Left forelimb (tissue), 1 donor: ENCODE measurements at places on chromosomes 7 and 10.
A peak's percentile ranks its signal among the peaks of the same experiment; 100 is the strongest.

- no peak for DNase-seq
Measured at GRCh38 chr10:77175631-77176222, 461.9 kb downstream of the KCNMA1 start.

- DNase-seq = peak; percentile 4
Measured at GRCh38 chr10:123862421-123863182, 29.0 kb downstream of the CPXM2 start.

DNA sequence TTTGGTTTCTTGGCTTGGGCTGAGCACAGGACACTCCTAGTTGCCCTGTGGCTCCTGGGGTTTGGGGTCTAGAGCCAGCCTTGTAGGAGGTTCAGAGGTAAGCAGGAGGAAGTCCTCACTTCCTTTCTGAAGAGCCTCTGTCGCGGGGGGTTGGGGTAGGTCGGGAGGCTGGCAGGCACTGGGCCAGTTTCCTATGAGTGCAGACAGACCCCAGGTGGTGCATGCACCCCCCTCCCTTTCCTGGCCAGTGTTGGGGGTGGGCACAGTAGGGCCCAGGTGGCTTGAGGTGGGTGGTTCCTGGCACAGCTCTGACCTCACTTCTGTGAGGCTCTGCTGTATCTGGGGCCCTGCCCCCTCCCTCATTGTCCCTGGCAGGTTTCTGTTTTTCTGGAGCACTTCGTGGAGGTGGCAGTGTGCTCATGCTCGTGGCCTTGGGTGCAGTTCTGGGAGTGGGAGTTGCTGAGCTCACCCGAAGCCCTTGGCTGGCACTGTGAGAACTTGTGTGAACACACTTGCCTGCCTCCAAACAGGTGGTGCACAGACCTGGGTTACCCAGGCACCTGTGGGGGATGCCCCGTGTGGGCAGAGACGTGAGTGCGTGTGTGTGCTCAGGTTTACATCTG lies 1.8 kb downstream of the PALD1 start:
- DNase-seq = no peak

- DNase-seq = no peak
Measured at GRCh38 chr7:7919449-7919945, 49.1 kb upstream of the GLCCI1 start.

- DNase-seq = no peak
Measured at GRCh38 chr7:17477182-17477581, 178.7 kb downstream of the AHR start.

DNA sequence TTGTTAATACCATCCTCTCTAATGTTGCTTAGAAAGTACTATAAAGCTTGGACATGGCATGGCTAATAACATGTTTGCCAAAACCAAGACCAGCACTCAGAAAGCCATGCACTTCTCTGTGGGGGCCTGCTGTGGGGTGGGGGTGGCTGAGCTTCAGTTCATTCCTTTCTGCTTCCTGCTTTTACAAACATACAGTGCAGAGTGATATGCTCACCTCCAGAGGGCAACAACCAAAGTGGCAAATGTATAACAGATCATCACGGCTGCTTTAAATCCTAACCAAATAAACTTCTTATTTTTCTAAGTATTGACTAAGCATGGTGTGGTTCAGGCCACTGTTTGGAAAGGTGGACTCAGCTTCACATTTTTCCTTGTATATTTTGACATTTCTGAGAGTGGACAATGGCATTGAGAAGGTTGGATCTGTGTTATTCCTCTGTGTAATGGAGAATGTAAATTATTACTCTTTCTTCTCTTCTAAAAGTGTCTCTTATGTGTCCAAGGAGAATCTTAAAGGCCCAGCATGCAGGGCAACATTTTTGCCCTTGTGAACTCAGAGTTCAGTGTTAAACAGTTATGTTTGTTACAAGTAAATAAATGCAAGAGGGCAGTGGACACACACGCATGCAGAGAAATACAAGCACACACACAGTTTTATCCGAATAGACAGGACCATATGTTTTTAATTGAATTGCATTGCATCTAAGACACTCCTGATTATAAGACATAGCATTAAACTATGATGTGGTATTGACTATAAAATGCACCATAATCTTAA lies 186.1 kb downstream of the HERPUD2 start:
- DNase-seq = no peak

GRCh38 chr10:7293378-7293920 lies 117.4 kb downstream of the SFMBT2 start:
- no peak for DNase-seq

DNA sequence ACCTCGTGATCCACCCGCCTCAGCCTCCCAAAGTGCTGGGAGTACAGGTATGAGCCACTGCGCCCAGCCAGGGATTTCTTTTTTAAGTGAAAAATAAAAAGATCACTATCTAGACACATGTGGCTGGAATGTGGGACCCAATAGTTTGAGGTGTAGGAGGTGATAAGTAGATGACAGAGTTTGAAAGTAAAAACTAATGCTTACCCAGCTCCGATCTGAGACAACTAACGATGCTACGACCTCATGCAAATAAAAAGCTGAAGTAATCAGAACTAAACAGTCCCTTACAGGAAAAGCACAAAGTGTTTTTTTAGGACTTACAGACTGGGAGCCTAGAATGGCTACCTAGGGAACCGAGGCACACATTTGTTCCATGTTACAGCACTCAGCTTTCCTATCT lies 23.0 kb downstream of the PCGF6 start:
- DNase-seq = no peak

GRCh38 chr7:362402-363096 lies 72.6 kb downstream of the FOXL3 start:
- no peak for DNase-seq

DNA sequence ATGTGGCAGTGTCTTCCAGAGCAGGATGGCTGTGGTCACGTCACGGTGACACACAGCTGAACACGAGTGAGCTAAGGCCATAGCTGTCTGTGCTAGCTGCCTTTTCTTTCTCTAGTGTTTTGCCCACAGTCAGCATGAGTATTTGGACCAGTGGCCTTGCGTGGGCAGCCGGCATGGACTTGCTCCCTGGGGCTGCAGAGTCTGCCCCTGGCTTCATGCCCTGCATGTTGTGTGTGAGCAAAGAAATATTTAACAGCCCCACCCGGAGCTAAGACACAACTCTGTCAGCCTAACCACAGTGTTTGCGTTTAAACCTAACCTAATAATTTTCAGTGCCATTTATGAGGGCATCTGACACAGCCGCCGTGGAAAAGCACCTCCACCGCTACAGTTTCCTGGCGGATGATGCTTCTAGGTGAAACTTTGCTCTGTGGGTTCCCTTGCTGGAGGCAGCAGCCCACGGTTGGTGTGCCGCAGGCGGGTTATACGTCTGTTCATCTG lies 14.6 kb downstream of the CHST12 start:
- no peak for DNase-seq

GRCh38 chr7:26668821-26669220 lies 195.6 kb downstream of the SKAP2 start:
- no peak for DNase-seq

DNA sequence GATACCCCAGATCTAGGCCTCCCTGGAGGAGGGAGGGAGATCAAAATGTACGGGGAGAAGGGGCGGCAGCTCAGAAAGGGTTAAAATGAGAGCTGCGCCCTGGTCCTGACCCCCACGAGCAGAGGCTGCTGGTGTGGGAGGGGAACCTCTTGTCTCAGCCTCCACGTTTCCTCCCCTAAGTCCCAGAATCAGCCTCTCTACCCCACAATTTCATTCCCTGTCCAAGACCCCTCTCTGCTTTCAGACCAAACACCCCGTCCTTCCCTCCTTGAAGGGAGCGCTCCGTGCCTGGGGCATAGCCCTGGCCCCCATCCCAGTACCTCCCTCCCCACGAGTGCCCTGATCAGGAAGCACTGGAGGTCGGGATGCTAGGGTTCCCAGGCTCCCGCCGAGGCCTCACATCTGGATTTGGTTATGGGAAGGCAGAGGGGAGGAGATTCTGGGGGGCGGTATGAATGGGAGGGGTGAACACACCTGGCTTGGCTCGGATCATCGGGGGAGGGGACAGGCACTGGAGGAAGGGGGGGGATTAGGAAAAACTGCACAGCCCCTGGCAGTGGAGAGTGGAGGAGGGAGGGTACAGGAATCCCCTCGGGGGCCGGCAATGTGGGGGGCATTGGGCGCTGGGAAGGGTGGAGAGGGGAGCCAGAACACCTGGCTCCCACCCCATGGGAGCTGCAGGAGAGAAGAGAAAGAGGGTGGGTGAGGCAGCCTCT lies 2.7 kb downstream of the EPHB4 start:
- no peak for DNase-seq

DNA sequence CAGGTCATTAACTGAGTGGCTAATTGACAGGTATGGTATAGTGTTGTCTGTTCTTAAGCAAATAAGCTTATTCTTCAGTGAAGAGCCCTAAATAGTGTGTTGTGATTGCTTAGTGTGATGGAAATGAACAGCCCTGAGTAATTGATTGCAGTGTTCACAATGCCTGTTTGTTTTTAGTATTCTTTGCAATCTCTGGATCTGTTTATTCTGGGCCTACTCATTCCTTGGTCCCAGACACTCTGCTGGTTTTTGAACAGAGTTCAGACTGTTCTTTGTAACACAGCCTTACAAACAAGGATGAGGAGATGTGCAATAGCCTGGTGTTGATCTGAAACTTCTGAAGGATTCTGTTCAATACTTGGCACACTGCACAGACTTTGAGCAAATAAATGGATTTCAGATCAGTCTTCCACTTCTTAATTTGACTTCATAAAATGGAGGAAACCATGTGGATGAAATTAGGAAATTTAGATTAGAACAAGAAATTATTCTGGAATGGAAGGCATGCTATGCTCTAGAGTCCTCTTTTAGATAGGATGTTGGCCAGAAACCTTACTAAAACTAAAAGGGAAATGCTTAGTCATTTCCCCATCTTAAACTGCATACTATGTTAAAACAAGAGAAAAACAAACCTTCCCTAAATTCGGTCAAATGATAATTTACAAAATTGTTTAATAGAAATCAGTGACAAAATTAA lies 444.2 kb upstream of the SEMA3D start:
- DNase-seq = no peak

DNA sequence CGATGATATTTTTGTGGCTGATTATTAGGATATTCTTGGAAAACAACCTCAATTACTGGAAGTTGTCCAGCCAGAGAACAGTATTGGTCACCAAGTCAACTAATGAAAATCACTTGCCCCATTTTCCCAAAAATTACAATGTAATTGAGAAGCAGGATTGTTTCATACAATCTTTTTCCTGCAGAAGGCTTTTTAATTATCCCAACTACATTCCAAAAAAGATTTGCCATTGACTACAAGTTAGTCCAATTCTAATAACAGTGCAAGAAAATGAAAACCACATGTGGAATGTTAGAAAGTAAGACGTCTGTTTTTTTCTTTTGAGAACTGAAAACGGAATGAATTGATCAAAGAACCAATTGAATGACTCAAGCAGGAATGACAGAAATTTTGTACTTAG lies 1195.8 kb downstream of the SORCS1 start:
- DNase-seq = no peak

DNA sequence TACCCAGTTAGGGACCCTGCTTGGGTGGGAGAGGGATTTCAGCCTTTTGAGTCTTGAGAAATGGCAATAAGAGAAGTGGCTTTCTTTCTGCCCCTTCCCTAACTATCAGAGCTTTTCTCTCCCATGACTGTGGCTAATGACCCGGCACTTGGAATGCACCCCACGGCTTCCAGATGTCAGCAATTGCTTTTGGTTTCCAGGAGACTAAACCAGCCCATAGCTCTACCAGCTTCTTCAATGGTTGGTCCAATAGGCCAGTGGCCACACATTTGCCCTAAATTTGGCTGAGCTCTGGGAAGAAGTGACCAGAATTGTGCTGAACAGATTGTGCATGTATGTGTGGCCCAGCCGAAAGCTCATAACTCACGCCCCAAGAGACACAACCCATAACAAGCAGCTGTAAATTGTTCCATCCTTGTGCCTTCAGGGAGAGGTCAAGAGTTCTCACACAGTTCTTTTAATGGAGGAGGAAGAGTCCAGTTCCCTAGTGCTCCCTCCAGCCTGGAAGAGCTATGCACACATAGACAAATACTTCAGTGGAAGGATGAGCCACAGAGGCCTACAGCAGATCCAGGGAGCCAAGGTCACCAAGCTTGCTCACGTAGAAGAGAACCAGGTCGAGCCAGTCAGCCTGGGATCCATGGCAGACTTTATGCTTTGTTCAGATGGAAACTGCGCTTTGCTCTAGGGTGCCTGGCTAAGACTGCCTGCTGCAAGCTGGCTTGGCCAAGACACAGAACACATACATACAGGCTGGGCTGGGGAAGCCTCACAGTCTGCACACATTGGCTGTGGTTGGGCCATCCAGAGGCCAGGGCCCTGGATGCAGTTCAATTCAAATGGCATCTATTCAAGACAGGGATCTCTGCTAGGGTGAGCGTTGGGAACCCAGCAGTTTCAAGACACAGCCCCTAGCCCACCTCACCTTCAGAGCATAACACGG lies 131.8 kb upstream of the HABP2 start:
- DNase-seq = no peak

- peak; percentile 71 for DNase-seq
Measured at GRCh38 chr10:7409045-7409731, 1.6 kb downstream of the SFMBT2 start.

DNA sequence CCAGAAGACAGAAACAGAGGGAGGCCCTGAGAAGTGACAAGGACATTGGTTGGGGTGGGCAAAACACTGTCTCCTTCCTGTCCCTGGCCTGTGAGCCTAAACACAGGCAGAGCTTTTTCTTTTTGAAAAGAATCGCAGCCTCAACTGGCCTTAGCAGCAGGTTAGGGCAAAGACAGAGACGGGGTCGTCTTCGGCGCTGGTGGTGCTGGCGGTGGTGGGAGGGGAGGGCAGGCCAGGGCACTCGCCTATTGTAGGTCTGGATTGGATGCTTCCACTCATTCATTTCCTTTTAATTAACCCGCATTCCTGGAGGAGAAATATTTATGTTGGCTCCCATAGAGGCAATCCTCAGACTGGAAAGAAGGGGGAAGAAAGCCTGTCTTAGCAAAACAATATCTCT lies 22.6 kb downstream of the WNT8B start:
- DNase-seq = no peak

DNA sequence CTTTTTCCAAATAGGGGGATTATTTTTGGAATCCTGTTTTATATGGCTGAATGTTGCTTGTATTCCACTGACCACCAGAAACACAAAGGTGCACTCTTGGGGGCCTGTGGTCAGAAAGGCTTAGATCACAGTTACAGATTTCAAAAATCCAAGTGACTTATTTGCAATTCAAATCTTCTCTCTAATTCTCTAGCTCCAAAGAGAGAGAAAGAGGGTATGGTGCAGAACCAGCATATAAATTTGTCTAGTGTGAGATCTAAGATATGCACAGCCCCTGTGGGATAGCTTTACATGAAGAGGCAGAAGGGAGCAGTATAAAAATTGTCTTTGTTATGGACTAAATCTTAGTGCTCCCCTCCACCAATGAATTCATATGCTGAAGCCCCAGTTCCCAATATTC lies 1121.7 kb upstream of the CELF2 start:
- no peak for DNase-seq

DNA sequence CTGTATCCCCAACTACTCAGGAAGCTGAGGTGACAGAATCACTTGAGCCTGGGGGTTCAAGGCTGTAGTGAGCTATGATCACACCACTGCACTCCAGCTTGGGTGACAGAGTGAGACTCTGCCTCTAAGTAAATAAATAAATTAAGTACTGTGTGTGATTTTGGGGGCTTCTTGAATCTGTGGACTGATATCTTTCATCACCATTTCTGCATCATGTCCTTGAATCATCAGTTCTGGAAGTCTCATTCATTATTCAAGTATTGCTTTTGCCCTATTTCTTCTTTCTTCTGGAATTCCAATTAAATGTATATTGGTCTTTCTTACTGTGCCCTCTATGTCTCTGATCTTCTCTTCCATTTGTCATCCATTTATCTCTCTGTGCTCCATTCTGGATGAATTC lies 46.7 kb upstream of the OPN4 start:
- no peak for DNase-seq
